Stimulated activated CD4-positive, alpha-beta T cell treated with anti-CD3 and anti-CD28 coated beads, Interleukin-1b, Interleukin-23, amount 100 ng/mL, for 24 hours (primary cell): ENCODE measurements at places on chromosomes 12 and 14.

DNA sequence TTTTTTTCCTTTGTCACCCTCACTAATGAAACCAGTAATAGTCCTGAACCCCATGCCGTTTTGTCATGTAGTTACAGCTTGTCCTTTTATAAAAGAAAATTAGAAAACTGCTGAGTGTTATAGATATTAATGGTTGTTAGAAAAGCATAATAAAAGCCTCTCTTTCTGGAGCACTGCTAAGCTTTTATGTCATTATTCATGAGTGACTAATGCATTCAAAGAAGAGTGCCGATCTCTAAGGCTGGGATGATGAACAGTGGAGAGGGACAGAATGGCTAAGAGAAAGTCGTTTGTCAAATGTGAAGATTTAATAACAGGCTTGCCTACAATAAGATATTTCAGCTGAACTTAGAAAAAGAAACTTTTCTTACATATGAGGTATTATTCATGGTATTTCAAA, 121.6 kb downstream of the MGAT4C start:
- DNase-seq, result no peak

GRCh38 chr14:62029569-62029924, 267.3 kb downstream of the SNAPC1 start:
- no peak for DNase-seq

DNA sequence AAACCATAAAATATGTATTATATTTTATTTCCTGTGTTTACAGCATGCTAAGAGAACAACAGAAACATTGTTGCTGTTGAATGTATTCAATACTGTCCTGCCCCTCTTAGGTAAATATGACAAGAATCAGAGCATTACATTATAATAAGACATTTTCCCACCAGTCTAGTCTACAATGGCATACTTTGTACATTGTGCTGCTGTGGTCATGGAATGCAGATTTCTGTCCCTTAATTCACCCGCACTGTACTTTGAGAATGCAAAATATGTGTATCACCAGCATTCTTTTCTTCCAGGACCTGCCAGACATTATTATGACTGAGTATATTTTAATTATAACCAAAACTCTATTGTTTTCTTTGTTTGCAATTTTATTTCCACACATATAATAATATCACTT, 16.5 kb upstream of the OR10AD1 start:
- no peak for DNase-seq

- no peak for DNase-seq
Measured at GRCh38 chr14:24943024-24943423, 106.9 kb downstream of the STXBP6 start.

- no peak for DNase-seq
Measured at GRCh38 chr12:116879509-116880212, 1.6 kb downstream of the HRK start.

DNA sequence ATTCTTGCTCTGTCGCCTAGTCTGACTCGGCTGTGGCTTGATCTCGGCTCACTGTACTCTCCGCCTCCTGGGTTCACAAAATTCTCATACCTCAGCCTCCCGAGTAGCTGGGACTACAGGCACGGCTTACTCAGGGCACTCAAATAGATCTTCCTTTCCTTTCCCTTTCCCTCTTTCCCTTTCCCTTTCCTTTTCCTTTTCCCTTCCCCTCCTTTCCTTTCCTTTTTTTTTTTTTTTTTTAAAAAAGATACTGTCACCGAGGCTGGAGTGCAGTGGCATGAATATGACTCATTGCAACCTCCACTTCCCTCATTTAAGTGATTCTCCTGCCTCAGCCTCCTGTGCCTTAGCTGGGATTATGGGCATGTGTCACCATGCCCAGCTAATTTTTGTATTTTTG, 86.0 kb downstream of the AEBP2 start:
- no peak for DNase-seq

DNA sequence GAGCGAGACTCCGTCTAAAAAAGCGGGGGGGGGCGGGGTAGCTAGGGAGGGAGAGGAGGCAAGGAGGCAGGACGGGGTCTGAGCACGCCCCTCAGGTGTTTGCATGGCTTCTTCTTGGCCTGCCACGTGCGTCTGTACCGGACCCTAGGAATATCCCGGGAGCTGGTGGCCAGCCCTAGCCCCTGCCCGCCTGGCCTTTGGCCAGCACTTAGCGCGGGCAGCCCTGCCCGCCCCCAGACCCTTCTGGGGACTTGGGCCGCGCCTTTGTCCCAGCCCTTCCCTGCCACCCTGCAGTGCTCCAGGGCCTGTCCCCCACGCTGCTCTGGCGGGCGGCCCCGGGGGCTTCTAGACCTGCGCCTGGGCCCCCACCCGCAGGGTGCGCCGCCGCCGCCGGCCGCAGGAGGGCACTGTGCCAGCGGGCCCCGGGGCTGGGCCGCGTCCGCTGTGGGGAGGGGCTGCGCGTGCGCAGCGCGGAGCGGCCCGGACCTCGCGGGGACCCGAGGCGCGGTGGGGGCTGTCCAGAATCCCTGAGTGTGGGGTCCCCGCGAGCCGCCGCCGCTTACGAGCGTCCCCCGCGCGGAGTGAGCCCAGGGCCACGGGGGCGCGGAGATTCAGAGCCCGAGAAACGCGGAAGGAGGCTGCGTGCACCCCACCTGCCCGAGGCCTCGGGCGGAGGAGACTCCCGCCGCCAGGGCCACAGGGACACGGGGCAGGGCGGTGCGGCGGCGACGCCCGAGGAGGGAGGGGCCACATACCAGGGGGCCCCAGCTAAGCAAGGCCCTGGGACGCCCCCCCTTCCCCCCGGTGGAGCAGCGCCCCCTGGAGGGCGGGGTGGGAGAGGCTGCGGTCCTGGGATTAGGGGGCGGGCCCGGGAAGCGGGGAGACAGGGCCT, 21.0 kb downstream of the SLC25A29 start:
- peak; percentile 66 for DNase-seq

- DNase-seq, result no peak
Measured at GRCh38 chr12:15227004-15227679, 5.9 kb upstream of the RERG start.

- DNase-seq, result peak; percentile 37
Measured at GRCh38 chr14:94132285-94132887, 3.0 kb upstream of the IFI27L2 start.

GRCh38 chr12:121614872-121615467, 11.4 kb upstream of the ORAI1 start:
- no peak for DNase-seq

- no peak for DNase-seq
Measured at GRCh38 chr12:27143256-27144069, 61.1 kb upstream of the C12orf71 start.

GRCh38 chr14:96214793-96215192, 10.2 kb downstream of the BDKRB2 start:
- DNase-seq, result no peak

DNA sequence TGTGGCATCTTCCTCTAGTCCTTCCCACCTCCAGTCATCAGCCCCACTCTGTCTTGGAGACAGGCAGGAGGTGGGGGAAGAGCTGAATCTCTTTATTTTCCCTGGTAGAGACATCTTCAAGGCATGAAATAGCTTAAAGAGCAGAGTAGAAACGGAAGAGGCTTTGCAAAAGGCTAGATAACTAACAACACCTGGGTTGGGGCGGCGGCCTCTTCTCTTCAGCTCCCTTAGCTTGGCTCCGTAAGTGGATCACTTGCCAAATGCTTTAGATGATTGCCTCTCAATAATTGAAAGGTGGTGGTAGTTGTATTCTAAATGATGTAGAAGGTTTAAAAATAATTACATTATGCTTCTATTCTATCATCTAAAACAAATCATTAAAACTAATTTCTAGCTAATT, 36.1 kb downstream of the SSPN start:
- no peak for DNase-seq

DNA sequence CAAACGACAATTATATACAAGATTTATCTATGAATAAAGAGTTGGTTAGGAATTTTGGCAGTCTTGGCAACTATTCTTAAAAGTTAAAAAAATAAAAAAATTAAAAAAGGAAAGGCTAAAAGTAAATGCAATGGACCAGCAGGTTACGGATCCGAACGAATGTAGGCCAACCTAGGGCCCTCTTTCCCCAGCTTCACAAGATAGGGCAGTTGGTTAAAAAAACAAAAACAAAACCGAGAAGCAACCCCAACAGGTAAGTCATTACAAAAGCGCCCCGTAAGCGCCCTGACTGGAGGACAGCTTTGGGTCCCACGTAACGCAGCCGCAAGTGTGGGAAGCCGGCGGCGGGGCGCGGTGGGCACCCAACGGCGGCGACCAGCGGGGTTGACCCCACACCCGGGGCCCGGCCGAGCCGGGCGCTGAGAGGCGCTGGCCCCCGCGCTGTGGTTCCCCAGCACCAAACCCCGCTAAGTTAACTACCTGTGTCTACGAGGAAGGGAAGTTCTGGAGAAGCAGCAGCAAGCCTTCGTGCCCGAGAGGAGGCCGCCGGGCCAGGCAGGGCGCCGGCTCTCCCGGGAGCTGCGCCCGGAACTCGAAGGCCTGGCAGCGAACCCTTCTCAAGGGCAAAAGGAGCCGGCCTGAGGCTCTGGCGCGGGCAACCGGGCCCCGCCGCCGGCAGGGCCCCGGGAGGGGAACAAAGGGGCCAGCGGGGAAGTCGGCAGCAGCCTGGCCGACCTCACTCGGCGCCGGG, 882 bp downstream of the HECTD1 start:
- DNase-seq, result peak; percentile 16

DNA sequence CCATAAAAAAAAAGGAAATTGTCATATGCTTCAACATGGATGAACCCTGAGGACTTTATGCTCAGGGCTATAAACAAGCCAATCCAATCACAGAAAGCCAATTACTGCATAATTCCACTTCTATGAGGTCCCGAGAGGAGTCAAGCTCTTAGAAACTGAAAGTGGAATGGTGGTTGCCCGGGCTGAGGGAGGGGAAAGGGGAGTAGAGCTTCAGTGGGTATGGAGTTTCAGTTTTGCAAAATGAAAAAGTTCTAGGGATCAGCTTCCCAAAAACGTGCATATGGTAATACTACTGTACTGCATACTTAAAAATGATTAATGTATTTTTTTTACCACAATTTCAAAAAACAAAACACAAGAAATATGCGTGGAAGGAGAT, 52.0 kb downstream of the RNF34 start:
- no peak for DNase-seq

- DNase-seq, result no peak
Measured at GRCh38 chr14:90521084-90521929, 124.5 kb downstream of the CALM1 start.

GRCh38 chr12:75632442-75632841, 121.0 kb upstream of the KRR1 start:
- no peak for DNase-seq
